ENCODE measurements at places on chromosomes 1 and 21. TPM values are rescaled to one million over a fixed set of nuclear protein-coding genes. Genes with fewer than 3 reads are reported as not detected.

GRCh38 chr21:41195311-41195710 lies 27.4 kb downstream of the BACE2 start:
- no peaks in the 10 kb centered on the region for H3K36me3 ChIP-seq
- no peaks in the 10 kb centered on the region for H3K27me3 ChIP-seq
- no peak overlapping the region for H3K27ac ChIP-seq
- no peak for DNase-seq
- H3K4me1 ChIP-seq = no peaks in the 10 kb centered on the region
- no peak overlapping the region for H3K4me3 ChIP-seq

GRCh38 chr1:26064553-26064952 lies 2.9 kb downstream of the TRIM63 start:
- H3K27me3 ChIP-seq = peaks cover 14% of the 10 kb centered on the region
- no peaks in the 10 kb centered on the region for H3K36me3 ChIP-seq
- H3K4me3 ChIP-seq = no peak overlapping the region
- no peak overlapping the region for H3K27ac ChIP-seq
- DNase-seq = no peak

DNA sequence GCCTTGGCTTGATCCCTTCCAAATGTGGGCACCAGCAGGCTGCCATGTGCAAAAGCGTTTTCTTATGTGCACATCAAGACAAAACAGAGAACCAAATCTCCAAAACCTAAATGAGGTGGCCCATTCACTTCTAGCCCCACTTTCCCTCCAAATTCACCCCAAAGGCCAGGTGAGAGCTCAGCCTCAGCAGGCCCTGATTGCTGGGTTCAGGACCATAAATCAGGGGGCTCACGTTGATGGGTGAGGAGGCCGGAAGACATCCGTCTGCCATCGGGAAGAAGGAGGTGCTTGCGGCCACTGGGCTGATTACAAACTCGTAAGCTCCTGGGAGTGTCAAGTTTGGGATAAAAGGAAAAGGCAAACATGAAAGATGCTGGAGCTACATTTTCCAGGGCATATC lies 86.7 kb upstream of the CLDN14 start:
- peaks cover 90% of the 10 kb centered on the region for H3K27me3 ChIP-seq
- no peak overlapping the region for H3K27ac ChIP-seq

PRAMEF25 gene
- not detected for polyA plus RNA-seq

INSRR gene
- 0.63 TPM for polyA plus RNA-seq

DNA sequence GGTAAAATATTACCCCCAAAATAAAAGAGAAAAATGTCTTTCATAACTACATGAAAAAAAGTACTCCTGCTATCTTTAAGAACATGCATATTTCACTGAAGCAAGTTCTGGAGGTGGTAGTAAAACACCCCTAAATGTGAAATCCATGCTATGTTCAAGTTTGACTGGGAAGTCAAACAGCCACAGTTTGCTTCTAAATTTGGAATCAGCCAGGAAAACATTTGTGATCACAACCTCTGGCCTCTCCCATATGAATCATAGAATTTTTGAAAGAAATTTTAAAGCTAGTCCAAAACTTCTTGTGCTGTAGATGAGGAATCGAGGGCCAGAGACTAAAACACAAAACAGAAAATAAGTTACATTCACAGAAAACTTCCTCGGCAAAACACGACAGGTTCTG lies 6.6 kb downstream of the SORT1 start:
- H3K4me1 ChIP-seq = peaks cover 2% of the 10 kb centered on the region
- DNase-seq = no peak

- peaks cover 2% of the 10 kb centered on the region for H3K4me1 ChIP-seq
- no peaks in the 10 kb centered on the region for H3K36me3 ChIP-seq
- DNase-seq = no peak
- H3K4me3 ChIP-seq = no peak overlapping the region
- H3K27me3 ChIP-seq = no peaks in the 10 kb centered on the region
Observed at GRCh38 chr1:57311006-57311405, 112.9 kb downstream of the DAB1 start.

DNA sequence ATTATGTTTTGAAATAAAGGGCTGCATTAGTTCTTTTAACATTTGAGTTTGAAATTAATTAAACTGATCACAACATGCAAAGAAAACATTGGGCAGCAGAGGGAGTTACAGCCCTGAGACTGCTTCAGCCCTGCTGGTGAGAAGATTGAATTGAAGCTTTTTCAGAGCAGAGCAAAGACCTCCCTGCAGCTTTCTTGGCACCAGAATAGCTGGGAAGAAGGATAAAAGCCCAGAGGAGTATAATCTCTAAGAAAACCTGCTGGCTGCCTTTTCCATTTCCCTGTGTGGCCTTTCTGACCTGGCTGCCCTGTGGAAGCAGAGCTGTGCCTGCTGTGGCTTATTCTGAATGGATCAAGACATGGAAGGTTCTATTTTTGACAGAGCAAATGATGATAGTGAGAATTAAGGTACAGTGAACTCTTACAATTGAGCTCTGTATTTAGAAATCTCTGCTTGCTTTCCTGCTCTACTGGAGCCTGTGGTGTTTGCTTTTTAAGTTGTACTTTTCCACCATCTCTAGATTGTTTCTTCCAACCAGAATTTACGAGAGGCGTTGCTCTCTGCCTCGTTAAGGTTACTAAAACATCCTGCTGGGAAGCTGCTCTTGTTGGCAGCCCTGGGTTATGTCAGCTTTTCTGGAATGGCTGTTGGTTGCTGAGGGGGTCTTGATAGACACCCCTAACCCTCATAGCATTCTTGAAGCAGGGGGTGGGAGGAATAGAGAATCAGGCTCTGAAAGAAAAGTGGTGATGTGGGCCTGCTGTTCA lies 9.9 kb downstream of the SNRPE start:
- 0 out of 2 replicates have a peak overlapping the region, but pooled peaks have one; percentile 9 for H3K27ac ChIP-seq
- no peaks in the 10 kb centered on the region for H3K27me3 ChIP-seq
- H3K4me1 ChIP-seq = 0 out of 2 replicates have a peak, but pooled peaks cover 5% of the 10 kb centered on the region
- no peak overlapping the region for H3K4me3 ChIP-seq

- no peak for DNase-seq
- H3K4me1 ChIP-seq = peaks cover 14% of the 10 kb centered on the region
- no peak overlapping the region for H3K27ac ChIP-seq
- peaks cover 11% of the 10 kb centered on the region for H3K36me3 ChIP-seq
- H3K4me3 ChIP-seq = no peak overlapping the region
- H3K27me3 ChIP-seq = peaks cover 13% of the 10 kb centered on the region
Observed at GRCh38 chr1:202968351-202968750, 1.3 kb upstream of the CYB5R1 start.

GRCh38 chr1:117592155-117592554 lies 13.7 kb upstream of the TENT5C start:
- no peaks in the 10 kb centered on the region for H3K4me1 ChIP-seq
- H3K27me3 ChIP-seq = no peaks in the 10 kb centered on the region
- no peaks in the 10 kb centered on the region for H3K36me3 ChIP-seq
- H3K4me3 ChIP-seq = no peak overlapping the region
- H3K27ac ChIP-seq = no peak overlapping the region

FMO3 gene
- polyA plus RNA-seq = 0.85 TPM

DNA sequence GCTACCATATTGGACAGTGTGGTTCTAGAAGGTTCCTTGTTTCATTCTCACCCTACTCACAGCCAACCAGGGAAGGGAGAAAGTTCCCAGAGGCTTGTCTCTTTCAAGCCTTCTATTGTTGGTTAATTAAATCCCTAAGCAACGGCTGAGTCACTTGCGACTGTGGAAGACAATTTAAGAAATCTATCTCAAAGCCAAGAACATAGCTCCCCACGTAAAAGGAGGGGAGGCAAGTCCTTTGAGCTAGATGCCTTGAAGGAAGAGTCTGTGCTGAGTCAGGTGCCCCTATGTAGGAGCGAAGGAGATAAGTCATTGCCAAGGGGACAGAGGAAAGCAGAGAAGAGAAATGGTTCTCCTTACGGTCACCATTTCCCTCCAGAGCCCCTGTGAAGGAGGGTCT lies 79.4 kb upstream of the PPP2R5A start:
- no peak overlapping the region for H3K4me3 ChIP-seq
- DNase-seq = no peak
- no peak overlapping the region for H3K27ac ChIP-seq
- H3K36me3 ChIP-seq = no peaks in the 10 kb centered on the region
- no peaks in the 10 kb centered on the region for H3K27me3 ChIP-seq
- no peaks in the 10 kb centered on the region for H3K4me1 ChIP-seq

GRCh38 chr1:61520401-61520800 lies 204.5 kb downstream of the TM2D1 start:
- no peak for DNase-seq
- no peaks in the 10 kb centered on the region for H3K36me3 ChIP-seq
- H3K27me3 ChIP-seq = no peaks in the 10 kb centered on the region
- no peaks in the 10 kb centered on the region for H3K4me1 ChIP-seq
- no peak overlapping the region for H3K27ac ChIP-seq

DNA sequence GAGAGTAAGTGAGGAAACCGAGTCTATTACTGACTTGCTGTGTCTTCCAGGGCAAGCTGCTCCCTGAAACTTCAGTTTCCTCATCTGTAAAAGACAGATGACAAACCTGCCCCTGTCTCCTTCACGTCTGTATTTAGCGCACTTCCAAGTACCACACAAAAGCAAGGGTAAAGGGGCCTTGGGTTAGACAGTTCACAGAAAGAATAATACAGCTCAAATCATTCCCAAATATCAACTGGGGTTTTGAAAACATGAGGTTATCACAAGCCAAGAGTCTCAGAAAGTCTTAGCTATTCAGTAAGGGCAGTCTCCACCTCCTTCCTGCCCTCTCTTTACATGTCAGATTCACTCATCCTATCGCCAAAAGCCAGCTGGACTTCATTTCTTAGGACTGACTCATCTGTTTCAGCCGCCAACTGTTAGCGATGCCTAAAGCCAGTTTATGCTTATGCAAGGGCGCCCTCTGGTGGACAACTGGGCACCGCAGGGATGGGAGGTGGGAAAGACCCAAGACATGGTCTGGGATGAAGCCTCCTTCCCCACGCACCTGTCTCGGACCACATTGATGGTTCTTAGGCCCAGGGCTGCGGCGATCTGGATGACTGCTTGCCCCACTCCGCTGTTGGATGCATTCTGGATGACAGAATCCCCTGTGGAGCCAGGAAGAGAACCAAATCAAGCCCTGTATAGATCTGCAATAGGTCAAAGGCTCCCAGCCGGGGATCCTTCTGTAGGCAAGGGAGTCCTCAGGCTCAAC lies 21.1 kb upstream of the SRSF4 start:
- H3K27ac ChIP-seq = peak overlapping the region; percentile 62
- no peaks in the 10 kb centered on the region for H3K27me3 ChIP-seq
- peaks cover 23% of the 10 kb centered on the region for H3K36me3 ChIP-seq
- peaks cover 12% of the 10 kb centered on the region for H3K4me1 ChIP-seq
- DNase-seq = peak; percentile 90

DNA sequence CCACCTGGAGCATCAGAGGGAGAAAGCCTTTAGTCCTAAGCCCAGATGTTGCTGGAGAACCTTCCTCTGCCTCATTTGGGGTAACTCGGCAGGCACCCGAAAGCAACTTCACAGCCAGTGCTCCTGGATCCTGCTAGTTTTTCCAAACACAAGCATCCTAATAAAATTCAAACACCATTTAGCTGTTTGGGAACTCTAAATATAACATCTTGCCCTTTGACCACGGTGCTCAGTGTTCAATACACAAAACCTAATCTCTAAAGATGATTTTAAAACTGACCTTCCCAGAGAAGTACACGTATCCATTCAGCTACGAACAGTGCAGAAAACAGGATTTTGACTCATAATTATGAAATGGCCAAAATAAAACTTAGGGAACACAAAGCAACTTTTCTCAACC lies 40.3 kb downstream of the PROX1 start:
- no peak for DNase-seq
- no peaks in the 10 kb centered on the region for H3K4me1 ChIP-seq
- H3K36me3 ChIP-seq = peaks cover 7% of the 10 kb centered on the region
- H3K4me3 ChIP-seq = no peak overlapping the region

DNA sequence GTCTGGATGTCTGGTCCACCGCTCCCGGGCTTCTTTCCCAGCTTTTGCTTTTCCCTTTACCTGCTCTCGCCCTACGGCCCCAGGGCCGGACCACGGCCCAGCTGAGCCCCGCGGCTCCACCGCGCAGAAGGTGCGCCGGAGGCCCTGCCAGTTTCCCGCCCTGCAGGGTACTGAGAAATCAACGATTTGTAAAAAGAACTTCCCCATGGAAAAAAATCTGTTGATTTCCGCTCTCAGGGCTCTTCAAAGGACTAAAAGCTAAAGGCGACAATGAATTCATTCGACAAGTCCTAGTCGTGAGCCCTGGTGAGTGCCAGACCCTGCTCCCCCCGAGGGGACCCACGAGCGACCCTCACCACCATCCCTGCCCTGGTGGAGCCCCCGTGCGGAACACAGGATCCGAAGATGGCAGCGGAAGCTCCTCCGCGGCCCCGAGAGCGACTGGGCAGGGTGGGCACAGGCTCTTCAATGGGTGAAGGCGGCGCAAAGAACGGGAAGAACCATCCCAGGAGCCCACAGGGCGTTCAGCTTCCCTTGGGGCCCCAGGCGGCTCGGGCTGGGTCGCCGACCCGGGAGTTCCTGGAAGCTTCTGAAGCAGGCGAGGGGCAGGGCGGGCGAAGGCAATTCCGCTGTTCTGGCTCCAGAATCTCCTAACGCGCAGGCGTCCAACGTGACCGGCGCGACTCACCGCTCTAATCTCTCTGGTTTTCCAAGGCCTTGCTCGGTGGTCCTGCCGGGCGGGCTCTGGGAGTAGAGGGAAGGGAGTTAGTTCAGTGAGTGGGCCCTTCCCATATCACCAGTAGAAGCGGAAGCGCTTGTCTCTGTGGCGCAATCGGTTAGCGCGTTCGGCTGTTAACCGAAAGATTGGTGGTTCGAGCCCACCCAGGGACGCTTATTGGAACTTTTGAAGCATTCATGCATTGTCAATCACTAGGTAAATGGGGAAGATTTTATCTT lies 6.6 kb upstream of the RNU1-2 start:
- no peak for DNase-seq
- no peaks in the 10 kb centered on the region for H3K4me1 ChIP-seq
- no peak overlapping the region for H3K4me3 ChIP-seq
- H3K27ac ChIP-seq = no peak overlapping the region
- no peaks in the 10 kb centered on the region for H3K36me3 ChIP-seq
- peaks cover 33% of the 10 kb centered on the region for H3K27me3 ChIP-seq

ST6GALNAC3 gene
- polyA plus RNA-seq = 12.1 TPM

GRCh38 chr1:50830621-50831020 lies 129.4 kb downstream of the FAF1 start:
- DNase-seq = no peak
- H3K36me3 ChIP-seq = no peaks in the 10 kb centered on the region
- no peaks in the 10 kb centered on the region for H3K4me1 ChIP-seq
- H3K27me3 ChIP-seq = no peaks in the 10 kb centered on the region
- no peak overlapping the region for H3K4me3 ChIP-seq
- H3K27ac ChIP-seq = no peak overlapping the region
